Spinal cord (tissue), 10 donors: ENCODE measurements at places on chromosomes 4 and X. TPM values are rescaled to one million over a fixed set of nuclear protein-coding genes. Genes with fewer than 3 reads are reported as not detected.
A peak's percentile ranks its signal among the peaks of the same experiment; 100 is the strongest.

Gene GLRA3
- 9.3 TPM for total RNA-seq

GRCh38 chrX:48897625-48898306 is at the start of the genes PQBP1 and TIMM17B:
PQBP1 (plus strand) TSS chrX:48897930; CDS start chrX:48898510, 580 bp downstream.
TIMM17B (minus strand) TSS chrX:48897768; CDS start chrX:48897749, 19 bp downstream.
- peak; percentile 83 for DNase-seq

DNA sequence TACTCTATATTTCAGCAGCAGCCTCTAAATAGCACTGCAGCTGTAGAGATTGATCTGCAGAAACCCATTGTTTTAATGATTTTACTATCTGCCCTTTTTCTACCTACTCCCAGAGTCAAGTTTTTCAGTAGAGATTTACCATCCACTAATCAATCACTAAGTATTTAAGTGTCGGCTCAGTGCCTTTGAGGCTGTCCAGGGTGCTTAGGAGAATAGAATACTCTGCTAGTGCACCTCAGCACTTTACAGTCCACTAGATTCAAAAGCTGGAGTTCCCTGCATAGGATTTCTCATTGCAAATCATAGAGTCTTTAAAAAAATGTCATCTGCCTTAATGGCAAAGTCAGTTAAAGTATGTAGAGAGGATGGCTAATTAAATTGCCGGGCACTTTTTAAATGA is 29.6 kb upstream of the ANAPC4 start:
- DNase-seq, result no peak

Gene SOD3
- total RNA-seq, result 5.0 TPM

Gene PCYT1B
- 13.0 TPM for total RNA-seq

- DNase-seq, result no peak
Measured at GRCh38 chr4:83369831-83370639, 35.4 kb upstream of the HPSE start.

GRCh38 chr4:77163641-77164040 is 6.6 kb downstream of the CCNG2 start:
- DNase-seq, result no peak

- no peak for DNase-seq
Measured at GRCh38 chr4:75513526-75514130, 575 bp downstream of the RCHY1 start.

- no peak for DNase-seq
Measured at GRCh38 chr4:95394752-95395306, 153.9 kb downstream of the UNC5C start.

Gene KLHL4
- total RNA-seq, result 13.5 TPM

DNA sequence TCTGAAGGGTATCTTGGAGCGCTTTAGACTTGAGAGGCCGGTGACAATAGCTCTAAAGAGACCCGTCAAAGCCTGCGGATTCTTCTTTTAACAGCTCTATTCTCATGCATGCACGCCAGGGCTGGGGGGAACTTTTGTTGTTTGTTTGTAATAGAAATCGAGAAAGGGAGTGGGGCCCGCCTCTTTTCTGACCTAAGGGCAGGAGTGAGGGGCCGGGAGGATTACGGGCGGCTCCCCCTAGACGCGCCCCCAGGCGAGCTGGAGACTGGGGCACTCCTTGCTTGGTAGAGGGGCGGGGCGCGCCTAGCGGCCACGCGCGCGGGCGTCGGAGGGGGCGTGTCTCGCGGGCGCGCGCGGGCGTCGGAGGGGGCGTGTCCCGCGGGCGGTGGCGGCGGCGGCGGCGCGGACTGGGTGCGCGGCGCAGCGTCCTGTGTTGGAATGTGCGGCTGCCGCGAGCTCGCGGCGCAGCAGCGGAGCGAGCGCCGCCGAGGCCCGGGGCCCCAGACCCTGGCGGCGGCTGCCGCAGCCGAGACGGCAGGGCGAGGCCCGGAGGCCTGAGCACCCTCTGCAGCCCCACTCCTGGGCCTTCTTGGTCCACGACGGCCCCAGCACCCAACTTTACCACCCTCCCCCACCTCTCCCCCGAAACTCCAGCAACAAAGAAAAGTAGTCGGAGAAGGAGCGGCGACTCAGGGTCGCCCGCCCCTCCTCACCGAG is at the start of gene REST:
REST (plus strand) TSS at position 412 of the 717 bp plus-strand sequence. CDS start 2,739 bp downstream, outside the sequence.
- DNase-seq, result peak; percentile 44

Gene HMGN5
- 4.1 TPM for total RNA-seq

Gene HDAC6
- total RNA-seq, result 139 TPM

Gene ASB11
- total RNA-seq, result 0.06 TPM

GRCh38 chr4:36026348-36026880 is 217.9 kb downstream of the ARAP2 start:
- peak; percentile 26 for DNase-seq

Gene F8A3
- total RNA-seq, result 0.88 TPM

Gene RAB41
- total RNA-seq, result not detected

- DNase-seq, result no peak
Measured at GRCh38 chrX:133538148-133538547, 122.9 kb upstream of the GPC4 start.

DNA sequence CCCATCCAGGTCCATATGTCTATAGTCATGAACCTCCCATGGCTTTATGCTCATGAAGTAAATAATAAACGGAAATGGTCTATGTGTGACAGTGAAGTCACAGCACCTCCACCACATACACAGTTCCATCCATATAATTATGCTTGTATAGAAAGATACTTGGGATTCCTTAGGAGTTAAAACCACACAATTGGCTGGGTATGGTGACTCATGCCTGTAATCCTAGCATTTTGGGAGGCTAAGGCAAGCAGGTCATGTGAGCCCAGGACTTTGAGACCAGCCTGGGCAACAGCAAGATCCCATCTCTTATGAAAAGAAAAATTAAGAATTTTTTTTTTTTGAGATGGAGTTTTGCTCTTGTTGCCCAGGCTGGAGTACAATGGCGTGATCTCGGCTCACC is 55.6 kb upstream of the RBM47 start:
- no peak for DNase-seq

Gene EFHC2
- 3.7 TPM for total RNA-seq

Gene RIBC1
- 1.8 TPM for total RNA-seq

- DNase-seq, result peak; percentile 54
Measured at GRCh38 chr4:106201373-106201772, 114.6 kb downstream of the TBCK start.

GRCh38 chrX:108064001-108064400 is 19.1 kb downstream of the VSIG1 start:
- no peak for DNase-seq

- peak; percentile 91 for DNase-seq
Measured at GRCh38 chrX:137848266-137848905, 282.5 kb downstream of the ZIC3 start.

DNA sequence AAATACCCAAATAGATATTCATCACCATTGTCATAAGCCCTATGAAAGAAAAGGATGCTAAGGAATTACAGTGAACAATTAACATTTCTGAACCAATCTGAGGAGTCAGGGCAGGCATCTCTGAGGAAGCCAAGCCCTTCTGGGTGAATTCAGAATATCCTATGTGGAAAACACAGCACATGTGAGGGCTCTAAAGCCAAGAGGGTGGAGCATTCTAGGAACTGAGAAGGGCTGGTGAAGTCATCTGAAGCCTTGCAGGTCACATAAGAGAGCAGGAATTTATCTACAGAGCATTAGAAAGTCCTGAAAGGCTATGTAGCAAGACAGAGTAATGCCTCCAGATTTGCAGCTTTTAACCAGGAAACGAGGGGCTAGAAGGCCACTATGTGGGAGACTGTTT is 195.7 kb downstream of the SPATA18 start:
- no peak for DNase-seq

DNA sequence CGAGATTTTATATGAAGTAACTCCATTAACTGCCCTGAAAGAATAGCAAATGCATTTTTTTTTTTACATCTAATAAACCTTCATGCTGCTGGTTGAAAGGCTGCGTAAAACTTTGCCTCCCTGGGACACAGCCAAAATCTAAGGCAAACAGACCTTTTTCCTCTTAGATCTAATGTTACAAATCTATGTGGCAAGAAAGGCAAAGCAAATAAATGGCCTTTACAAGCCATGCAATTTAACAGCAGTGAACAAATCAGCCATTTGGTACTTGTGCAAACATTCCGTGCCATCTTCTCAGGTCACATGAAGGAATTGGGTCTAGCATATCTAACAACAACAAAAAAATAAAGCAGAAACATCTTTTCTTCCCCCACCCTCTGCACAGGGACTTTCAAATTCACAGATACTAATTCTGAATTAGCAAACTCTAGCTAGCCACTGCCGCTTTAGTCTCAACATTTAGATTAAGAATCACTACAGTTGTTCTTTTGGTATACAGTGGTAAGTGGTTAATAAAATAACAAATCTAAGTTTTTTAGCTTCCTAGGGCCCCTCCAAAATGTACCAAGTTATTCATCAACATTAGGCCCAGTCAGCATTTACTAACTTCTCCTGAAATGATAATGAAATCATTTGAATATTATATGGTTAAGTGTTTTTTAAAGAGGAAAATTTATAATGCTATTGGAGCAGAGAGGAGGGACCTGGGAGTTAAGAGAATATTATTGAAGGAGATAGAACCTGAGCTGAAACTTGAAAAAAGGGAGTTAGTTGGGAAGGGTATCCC is 593.8 kb downstream of the SMARCA1 start:
- DNase-seq, result no peak

Gene SPRY1
- 23.6 TPM for total RNA-seq

Gene GBA3
- 0.40 TPM for total RNA-seq

- DNase-seq, result no peak
Measured at GRCh38 chrX:9871701-9872268, 85.6 kb downstream of the SHROOM2 start.

- no peak for DNase-seq
Measured at GRCh38 chr4:173274744-173275143, 59.4 kb downstream of the HMGB2 start.

Gene GSX2
- total RNA-seq, result 0.20 TPM

- DNase-seq, result peak; percentile 9
Measured at GRCh38 chrX:131677655-131678628, 134.1 kb downstream of the OR13H1 start.

Gene HTR2C
- 47.4 TPM for total RNA-seq

GRCh38 chrX:22748093-22748999 is 251.4 kb upstream of the DDX53 start:
- peak; percentile 5 for DNase-seq

- DNase-seq, result no peak
Measured at GRCh38 chrX:35682476-35682875, 115.7 kb upstream of the MAGEB16 start.

GRCh38 chrX:99001286-99001685 is 1408.8 kb downstream of the PCDH19 start:
- no peak for DNase-seq

DNA sequence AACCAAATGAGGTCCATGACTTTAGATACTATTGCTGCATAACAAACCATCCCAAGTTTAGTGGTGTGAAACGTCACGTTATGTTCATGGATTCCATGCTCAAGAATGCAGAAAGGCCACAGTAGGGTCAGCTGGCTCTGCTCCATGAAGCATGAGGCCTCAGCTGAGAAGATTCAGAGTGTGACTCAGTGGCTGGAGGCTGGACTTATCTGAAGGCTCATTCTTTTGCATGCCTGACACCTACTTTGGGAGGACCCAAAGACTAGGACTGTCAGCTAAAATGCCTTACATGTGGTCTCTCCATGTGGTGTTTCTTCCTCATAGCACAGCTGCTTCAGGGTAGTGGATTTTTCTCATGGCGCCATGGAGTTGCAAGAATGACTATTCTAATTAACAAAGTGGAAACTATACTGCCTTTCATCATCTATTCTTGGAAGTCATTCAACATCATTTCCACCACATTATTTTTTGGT is 11.5 kb upstream of the CCDC149 start:
- no peak for DNase-seq

GRCh38 chr4:139978692-139979091 is 175.3 kb downstream of the MAML3 start:
- DNase-seq, result no peak

DNA sequence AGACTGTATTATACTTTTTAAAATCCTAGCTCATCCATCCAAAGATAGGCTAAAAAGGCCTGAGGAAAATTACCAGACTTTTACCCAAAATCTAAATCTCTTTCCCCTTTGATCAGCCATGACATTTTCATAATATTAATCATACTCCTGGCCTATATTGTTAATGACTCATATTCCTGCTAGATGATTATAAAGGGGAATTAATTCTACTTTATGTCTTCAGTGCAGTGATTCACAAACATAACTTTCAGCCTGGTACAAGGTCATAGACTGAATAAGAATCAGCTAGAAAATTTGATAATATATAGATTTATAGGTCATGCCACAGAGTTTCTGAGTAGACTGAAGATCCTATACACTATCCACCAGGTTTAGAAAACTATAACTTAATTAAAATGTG is 1905.4 kb downstream of the C4orf33 start:
- DNase-seq, result no peak

Gene POLN
- total RNA-seq, result 8.9 TPM

GRCh38 chr4:94525993-94526728 is 74.4 kb downstream of the PDLIM5 start:
- DNase-seq, result no peak

Gene RBM3
- total RNA-seq, result 158 TPM
